Stromal cell of bone marrow (primary cell): ENCODE measurements at places on chromosomes 5 and 9.

DNA sequence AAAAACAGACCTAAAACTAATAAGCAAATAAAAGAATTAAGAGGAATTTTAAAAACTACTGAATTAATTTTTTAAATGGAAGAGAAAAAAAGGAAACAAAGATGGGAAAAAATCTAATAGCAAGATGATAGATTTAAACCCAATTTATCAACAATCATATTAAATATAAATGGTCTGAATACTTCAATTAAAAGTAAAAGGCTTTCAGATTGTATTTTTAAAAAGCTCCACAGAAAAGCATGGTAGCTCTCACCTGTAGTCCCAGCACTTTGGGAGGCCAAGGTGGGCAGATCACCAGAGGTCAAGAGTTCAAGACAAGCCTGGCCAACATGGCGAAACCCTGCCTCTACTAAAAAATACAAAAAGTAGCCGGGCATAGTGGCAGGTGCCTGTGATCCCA is 11.3 kb upstream of the TSLP start:
- no peak for DNase-seq

DNA sequence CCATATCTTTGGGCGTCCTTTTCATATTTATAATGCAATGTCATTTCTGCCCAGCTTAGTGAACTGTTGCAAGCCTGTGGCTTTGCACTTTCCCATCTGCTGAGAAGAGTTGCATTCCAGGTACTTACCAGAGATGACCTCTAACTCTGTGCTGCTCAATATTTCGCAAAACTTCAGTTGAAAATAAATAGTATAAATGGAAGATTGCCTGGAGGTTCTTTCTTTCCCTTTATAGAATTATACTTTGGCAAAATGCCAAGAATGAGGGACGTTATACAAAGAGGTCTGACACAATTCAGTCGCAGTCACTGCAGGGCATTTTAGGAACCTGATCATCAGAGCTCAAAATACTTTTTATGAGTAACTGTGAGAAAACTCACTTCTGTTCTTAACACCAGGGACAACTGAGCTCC is 18.9 kb upstream of the VLDLR start:
- no peak for DNase-seq

DNA sequence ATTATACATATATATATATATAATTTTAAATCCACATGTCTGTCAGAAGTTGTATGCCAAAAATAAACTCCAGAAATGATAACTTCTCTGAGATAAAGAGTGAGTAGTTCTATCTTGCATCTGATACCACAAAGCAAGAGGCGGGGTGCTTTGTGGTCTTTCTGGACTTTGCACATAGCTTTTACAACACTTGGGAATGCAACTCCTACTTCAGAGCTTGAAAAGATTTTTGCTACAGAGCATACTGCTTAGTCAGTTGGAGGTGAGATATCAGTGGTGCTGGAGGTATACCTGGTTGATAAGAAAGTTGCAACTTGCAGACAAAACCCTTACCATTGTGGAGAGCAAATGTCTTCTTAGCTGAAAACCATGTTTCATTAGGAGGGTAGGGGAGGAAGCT is 1384.5 kb upstream of the NUDT12 start:
- no peak for DNase-seq

GRCh38 chr5:41869151-41869723 is 988 bp downstream of the OXCT1 start:
- no peak for DNase-seq

GRCh38 chr9:134316449-134317160 is 9.7 kb upstream of the RXRA start:
- peak; percentile 59 for DNase-seq

- DNase-seq: no peak
Observed at GRCh38 chr9:31699836-31700235, 684.6 kb upstream of the ACO1 start.

DNA sequence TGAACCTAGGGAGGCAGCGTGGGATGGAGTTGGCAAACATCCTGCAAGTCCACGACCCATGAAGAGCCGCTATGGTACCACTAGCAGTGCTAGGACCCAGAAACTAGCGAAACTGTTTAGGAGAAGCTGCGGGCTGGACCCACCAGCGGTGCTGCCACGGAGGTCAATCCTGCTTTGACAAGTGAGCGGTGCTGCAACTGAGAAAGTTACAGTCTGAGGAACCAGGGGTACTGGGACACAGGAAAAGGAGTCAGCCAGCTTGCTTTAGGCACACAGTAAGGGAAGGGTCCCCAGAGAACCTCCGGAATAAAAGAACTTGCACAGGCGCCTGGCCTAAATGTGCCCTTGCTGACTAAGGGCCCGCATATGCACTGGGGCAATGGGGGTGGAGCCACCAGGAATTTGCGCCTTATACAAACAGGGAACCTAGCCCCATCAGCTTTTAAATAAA is 23.6 kb upstream of the ANXA2R start:
- no peak for DNase-seq

DNA sequence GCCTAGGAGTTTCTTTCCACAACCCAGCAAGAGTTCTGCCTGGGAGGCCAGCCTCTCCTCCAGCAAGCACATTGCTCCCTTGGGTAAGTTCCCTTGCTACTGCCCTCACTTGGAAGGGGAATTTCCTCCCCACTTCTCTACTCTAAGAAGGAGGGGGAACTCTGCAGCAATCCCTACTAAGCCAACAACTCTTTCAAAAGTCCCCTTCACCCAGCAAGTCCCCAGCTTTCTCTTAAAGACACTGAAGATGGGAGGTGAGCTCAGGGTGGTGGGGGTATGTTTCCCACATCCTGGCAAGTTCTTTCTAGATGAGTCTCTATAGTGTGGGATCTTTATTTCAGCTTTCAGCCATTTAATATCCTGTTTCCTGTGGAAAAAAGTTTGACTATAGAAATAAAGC is 49.0 kb downstream of the PDE8B start:
- no peak for DNase-seq

GRCh38 chr5:30401479-30402058 is 791.9 kb upstream of the CDH6 start:
- DNase-seq: peak; percentile 8

GRCh38 chr9:1170918-1171317 is 120.8 kb downstream of the DMRT2 start:
- no peak for DNase-seq

DNA sequence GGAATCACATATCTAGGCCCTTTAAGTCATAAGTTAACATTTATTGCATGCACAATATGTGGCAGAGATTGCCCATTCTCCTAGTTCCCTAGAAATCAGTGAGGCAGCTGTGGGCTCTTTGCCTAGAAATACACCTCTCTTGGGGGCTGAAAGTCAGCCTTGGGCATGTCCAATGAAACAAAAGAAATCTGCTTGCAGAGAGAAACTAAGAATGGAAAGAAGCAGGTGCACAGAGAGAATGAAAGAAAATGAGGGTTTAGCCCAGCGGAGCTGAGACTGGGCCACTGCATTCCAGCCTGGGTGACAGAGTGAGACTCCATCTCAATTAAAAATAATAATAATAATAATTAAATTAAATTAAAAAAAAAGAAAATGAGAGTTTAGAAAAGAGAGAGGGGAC is 57.3 kb upstream of the DAB2 start:
- DNase-seq: no peak

- DNase-seq: no peak
Observed at GRCh38 chr9:9275601-9276000, 1337.2 kb downstream of the PTPRD start.

DNA sequence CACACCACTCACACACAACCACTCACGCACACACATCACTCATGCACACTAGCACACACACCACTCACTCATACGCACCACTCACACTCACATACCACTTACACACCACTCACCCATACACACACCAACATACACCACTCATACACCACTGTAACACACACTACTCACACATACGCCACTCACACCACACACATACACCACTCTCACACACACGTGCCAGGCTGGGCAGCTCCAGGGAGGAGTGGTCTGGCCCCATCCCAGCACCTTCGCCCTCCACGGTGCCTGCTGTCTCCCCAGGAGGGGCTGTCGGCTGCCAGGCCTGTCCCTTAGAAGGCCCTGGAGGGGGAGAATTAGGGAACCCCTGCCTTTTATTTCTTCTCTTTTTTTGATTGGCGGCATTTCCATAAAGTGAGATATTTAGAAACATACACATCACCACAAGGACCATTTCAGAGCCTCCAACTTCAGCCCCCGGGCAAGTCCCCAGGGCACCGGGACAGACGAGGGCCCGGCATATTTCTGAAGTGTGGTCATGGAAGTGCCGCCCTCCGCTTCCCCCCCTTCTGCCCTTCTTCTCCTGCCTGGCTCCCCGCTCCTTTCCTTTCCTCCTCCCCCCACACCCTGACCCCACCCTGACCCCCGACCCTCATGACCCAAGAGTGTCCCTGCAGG is 6.3 kb upstream of the ASB6 start:
- DNase-seq: no peak

GRCh38 chr9:33044677-33045282 is 19.7 kb downstream of the DNAJA1 start:
- DNase-seq: no peak

- DNase-seq: no peak
Observed at GRCh38 chr5:92494508-92494907, 1086.5 kb downstream of the NR2F1-AS1 start.

DNA sequence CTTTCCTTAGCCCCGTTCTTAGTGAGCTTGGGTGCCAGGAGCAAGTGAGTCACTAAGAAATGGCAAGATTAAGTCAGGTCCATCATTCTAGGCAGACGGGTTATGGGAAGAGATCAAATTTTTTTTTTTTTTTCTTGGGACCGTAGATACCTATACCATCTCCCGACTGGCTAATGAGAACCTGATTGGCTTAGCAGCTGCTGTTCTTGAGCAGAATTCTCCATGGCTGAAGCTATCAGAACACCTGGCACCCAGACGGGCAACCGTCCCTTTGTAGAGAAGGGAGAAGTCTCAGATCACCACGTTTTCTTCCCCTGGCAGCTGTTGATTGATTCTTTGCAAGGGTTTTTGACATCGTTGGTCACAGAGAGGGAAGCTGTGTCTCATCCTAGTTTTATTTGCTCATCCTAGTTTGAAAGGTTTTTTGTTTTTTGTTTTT is 78.6 kb downstream of the AOPEP start:
- DNase-seq: no peak

DNA sequence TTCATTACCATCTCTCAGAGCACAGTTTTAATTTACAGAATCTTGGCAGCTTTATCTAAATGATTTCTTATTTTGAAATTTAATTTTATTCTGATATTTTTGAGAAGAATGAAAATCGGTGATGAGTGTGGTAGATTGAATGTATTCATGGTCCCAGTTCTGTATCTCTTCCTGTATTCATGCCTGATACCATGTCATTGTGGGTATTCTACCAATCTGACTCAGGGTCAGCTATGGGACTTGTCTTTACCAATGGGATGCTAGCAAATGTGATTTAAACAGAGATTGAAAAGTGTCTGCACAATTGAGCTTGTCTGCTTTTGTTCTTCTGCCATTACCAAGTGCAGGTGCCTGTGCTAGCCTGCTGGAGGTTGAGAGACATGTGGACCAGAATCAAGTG is 17.8 kb upstream of the ZNF618 start:
- DNase-seq: no peak

DNA sequence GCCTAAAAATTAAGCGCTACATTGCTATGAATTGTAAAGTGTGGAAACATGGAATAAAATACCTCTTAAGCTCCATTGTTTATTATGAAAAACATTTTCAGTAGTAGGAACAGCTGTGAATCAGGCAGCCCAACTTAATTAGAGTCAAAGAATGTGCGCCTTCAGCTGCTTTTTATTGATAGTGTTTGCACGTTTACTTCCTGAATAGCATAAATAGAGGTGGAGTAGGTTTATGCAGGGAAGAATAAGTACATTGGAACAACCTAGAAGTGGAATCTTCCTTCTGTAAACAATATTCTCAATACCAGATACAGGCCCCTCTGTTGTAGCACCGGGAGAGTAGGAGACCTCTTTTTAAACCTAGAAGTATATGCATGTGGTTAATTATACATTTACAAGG is 79.9 kb downstream of the IQGAP2 start:
- DNase-seq: no peak

DNA sequence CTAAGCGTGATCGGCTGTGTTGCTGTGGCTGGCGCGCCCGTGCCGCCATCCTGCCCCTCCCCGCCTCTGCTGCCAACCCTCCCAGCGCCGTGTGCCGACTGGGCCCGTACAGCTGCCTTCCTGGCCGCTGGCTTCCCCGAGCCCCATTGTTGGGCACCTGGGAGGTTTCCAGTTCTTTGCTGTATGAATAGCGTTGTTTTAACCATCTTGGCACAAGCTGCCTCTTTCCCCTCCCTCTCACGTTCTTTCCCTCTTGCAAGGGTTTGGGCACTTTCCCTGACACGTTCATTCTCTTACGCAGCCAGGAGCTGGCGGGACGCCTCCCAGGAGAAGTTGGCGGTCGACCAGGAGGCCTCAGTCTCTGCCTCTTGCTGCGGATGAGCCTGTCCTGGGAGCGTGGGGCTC is 43.1 kb upstream of the RXRA start:
- peak; percentile 38 for DNase-seq

GRCh38 chr9:123322273-123323195 is 33.5 kb upstream of the CRB2 start:
- DNase-seq: no peak

DNA sequence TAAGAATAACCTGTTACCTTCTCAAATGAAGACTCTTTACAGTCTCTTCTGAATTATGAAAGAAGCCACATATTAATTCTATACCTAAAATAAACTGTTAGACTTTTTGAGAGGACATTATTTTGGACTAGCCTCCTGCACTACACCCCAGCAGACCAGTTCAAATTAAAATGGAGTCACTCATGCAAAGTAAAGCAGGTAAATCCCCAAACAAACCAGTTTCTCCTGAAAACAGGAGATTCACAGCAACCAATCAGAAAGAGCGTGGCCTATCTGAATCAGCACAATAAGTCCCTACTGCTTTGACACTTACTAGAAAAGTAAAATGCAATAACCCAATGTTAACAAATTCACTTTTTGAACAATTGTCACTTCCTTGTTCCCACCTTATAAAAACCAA is 58.8 kb downstream of the PTBP3 start:
- DNase-seq: no peak

- no peak for DNase-seq
Observed at GRCh38 chr5:89983216-89983615, 426.3 kb downstream of the CETN3 start.

DNA sequence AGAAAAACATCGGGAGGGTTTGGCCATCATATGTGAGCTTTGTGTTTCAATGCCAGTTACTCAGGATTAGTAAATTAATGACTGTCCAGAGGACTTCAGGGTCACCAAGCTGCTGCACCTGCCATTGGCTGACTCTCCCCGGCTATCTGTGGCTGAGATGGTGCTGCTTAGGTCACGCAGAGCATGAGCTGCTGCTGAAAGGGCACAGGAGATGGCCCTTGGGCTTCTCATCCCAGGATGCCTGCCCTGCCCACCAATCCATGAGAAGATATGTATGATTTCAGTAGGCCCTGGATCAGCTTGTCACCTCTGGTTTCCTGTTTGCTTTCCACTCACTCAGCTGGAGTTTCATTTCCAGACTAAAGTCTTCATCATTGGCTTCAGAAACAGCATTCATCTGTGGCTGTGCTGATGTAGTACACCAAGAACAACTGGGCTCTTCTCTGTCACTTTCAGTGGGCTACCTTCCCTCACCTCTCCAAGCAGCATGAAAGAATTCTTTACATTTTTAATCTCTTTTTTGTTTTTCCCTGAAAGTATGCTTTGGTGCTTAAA is 2.4 kb upstream of the CATSPER3 start:
- no peak for DNase-seq
